Stimulated activated CD4-positive, alpha-beta T cell treated with anti-CD3 and anti-CD28 coated beads, Interleukin-2, amount 100 ng/mL, for 4 hours (primary cell): ENCODE measurements at places on chromosomes 5 and 9.

- DNase-seq, result no peak
Observed at GRCh38 chr9:83642793-83643192, 19.9 kb downstream of the IDNK start.

GRCh38 chr9:90840696-90841095 is 39.1 kb downstream of the SYK start:
- DNase-seq, result no peak

DNA sequence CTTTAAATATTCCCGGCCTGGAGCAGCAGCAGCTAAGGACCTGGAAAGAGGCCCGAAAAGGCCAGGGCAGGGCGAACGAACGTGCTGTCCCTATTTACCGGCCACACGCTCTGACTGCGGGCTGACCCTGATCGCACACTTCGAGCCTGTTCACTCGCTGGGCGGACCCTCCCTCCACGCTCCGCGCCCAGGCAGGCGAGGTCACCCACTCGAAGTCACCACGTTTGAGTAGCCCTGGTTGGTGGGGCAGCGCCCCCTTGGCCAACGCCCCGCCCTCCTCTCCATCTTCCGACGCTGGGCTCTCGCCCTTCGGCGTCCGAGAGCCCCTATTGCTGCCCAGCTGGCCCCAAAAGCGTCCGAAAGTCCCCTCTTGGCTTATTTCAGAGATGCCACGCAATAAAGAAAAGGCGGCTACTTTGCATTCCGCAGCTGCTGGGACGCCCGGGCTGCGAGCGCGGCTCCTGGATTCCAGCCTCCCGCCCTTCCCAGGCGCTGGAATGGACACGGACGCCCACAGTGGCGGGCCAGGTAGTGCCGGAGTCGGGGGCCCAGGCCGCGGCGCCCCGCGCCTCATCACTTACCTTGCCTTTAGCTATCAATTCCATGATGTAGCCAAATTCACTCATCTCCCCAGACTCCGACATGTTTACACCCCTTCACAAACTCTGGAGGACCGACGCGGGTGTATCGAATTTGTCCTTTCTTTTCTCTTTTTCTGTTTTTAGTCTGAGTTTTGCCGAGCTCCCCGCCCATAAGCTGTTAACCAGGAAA is 9.9 kb upstream of the TRIM36 start:
- DNase-seq, result no peak

GRCh38 chr5:172861461-172861860 is 27.4 kb downstream of the ERGIC1 start:
- no peak for DNase-seq

DNA sequence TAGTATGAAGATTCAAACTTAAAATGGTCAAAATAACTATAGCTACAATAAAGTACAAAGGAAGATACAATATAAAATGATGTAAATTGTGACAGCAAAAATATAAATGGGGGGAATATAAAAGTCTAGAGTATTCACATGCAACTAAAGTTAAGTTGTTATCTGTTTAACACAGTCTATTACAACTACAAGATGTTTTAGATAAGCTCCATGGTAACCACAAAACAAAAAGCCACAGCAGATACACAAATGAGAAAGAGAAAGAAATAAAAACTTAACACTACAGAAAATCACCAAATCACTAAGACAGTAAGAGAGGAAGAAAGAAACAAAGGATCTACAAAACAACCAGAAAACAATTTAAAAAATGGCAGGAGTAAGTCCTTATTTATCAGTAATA is 17.0 kb upstream of the SH3TC2 start:
- DNase-seq, result no peak

DNA sequence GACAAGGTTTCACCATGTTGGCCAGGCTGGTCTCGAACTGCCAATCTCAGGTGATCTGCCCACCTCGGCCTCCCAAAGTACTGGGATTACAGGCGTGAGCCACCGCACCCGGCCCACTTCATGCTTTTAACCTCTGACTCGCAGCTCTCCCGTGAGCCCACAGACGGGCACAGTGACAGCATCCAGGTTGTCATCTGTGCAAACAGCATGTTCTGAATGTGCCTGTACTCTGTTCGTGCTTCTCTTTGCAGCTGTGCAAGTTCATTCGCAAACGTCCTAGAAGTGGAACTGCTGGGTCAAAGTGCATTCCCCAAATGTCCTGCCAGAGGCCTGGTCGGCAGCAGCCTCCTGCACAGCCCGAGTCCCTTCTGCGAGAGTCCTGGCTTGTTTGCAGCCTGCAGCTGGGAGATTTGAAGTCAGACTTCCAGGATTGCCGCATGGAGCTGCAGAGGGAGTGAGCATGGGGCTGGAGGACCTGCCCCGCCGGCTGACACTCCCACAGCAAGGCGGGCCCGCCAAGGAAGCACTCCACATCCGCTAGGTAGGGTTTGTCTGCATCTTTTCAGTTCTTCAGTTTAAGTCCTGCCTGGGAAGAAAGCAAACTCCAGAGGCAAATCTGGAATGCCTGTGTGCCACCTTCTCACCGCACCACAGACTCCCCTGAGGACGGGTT is 3.4 kb downstream of the BRD3OS start:
- DNase-seq, result no peak

DNA sequence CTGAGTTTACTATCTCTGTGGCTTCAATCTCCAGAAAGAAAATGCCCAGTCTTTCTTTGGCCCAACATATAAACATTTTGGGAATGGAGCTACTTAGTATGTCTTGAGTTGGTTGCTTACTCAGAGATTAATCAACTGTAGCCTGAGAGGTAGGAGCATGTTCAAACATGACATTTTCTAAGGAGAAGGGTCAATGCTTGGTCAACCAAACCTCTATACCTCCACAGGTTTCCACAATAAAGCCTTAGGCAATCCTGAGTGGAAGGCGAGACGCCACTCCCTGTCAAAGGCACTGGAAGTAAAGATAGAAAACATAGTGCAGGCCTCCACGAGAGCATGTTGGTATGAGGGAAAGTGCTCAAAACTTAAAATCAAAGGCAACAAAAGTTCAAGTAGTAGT is 411.4 kb downstream of the KCTD16 start:
- DNase-seq, result no peak

- DNase-seq, result no peak
Observed at GRCh38 chr9:9560382-9561035, 1052.3 kb downstream of the PTPRD start.

DNA sequence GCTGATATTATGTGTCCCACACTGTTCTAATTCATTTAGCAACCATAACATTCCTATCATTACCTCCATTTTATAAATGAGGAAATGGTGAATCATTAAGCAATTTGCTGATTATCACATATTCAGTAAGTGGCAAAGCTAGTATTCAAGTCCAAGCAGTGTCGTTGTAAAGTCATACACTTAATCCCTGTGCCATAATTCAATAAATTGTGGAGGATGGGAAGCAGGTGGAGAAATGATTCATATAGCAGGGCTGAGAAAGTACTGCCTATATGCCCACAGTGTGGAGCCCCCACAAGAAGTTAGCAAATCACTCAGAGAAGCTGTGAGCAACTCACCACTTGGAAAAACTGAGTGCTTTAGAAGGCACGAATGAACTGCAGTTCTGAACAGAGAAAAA is 691.0 kb downstream of the PTPRD start:
- DNase-seq, result no peak

- no peak for DNase-seq
Observed at GRCh38 chr9:123358181-123358905, 2.3 kb downstream of the CRB2 start.

- DNase-seq, result no peak
Observed at GRCh38 chr5:170143091-170143490, 37.4 kb downstream of the FOXI1 start.

GRCh38 chr9:76655971-76656370 is 108.3 kb upstream of the PCA3 start:
- no peak for DNase-seq

DNA sequence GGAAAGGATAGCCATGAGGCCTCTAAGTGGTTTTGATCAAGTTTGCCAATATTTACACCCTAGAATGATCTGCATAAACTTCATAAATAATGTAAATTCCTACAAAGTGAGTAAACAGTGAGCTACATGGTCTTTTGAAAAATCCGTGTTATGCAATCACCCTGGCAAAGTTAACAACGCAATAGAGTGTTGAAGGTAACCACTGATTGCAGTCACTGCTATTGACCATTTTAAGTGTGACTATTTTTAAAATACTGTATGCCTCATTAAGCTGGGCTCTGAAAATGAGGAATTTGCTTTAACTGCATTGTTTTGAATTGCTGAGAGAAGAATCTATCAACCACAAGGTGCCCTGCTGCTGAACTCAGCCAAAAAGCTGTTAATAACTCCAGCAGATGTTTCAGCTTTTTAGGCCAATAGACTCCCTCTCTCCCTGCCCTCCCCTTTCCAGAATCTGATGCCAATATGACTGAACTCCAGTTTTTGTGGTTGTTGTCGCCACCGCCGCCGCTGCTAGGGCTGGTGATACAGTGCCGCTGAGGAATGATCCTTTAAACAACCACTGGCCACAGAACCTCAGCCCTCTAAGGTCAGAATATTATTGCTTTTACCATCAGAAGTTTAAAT is 35.3 kb upstream of the SMARCA2 start:
- no peak for DNase-seq

DNA sequence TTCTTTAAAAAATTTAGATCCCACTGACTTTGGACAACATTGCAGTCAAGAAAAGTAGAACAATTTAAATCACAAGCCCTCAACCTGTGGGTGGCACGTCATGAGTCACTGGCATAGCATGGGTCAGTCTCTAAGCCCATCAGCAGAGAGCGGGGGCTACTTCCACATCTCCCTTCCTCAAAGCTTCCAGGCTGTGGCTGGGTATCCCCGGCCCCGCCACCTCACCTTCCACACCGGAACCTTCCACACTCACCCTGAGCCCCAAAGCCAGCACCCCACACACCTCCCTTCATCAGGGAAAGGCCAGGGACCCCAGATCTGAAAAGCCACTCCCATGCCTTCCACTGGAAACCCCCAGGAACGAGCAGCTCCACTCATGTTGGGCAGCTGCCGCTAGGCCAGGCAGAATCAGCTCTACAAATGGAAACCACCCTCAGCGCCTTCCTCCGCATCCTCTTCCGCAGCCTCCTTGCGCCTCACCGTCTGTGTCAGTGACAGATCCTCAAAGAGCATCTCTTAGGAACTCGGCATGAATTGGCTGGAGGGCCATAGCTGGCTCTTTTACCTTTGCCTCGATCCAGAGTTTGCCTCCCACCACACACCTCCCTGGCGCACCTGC is 156.5 kb downstream of the ERCC6L2 start:
- no peak for DNase-seq

DNA sequence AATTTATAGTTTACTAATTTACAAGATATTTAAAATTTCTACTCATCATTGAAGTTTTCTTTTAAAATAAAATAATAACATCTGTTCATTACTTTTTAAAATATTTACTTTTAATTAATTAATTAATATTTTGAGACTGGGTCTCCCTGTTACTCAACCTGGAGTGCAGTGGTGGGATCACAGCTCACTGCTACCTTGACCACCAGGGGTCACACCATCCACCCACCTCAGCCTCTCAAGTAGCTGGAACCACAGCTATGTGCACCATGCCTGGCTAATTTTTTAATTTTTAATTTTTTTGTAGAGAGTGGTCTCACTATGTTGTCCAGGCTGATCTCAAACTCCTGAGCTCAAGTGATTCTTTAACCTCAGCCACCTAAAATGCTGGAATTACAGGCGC is 1013.6 kb downstream of the CDH9 start:
- DNase-seq, result no peak

DNA sequence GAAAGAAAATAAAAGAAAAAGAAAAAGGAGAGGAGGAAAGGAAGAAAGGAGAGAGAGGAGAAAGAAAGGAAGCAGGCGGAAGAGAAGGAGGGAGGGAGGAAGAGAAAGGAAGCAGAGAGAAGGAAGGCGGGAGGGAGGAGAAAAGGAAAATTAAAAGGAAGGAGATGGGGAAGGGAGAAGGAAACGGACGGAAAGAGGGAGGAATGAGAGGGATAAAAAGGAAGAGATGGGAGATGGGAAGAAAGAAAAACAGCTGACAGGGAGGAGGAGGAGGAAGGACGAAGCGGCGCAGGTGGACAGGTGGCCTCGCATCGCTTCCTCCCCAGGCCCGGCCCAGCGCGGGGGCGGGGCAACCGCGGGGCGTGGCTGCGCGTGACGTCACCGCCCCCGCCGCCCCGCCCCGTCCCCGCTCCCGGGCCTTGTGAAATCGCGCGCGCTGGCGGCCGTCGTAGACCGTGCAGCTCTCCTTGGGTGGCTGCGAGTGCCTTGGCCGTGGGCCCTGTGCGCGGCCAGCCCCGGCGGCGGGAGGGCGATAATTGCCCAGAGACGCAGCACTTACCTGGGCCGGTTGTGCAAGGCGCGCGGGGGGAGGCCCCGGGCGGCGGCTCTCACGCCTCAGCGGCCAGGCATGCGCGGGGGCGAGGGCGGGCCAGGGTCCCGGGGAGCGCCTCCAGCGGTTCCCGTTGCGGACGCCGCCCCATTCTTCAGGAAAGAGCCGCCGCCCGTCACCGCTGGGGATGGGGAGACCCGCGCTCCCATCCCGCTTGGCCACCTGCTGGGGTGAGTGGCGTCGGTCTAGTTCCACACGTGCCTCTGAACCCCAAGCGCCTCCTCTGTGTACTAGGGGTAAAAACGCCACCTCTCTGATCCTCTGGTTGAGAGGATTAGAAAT is 49.6 kb upstream of the FOXE1 start:
- peak; percentile 61 for DNase-seq

DNA sequence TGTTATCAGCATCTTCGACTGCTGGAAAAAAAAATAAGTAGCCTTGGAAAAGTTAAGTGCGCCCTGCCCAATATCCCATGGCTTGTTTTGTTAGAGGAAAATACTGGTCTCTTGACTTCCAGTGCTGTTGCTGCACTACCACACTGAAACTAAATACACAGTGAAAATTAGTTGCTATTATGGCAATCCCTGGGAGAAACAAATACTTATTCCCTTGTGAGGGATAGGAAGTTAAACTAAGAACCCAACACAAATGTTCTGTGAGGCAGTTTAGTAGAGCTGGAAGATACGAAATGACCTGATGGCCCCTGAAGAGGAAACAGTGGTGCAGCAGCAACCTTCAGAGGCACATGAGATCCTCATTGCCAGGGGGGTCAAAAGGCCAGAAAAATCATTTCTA is 164.0 kb downstream of the ARL15 start:
- no peak for DNase-seq

DNA sequence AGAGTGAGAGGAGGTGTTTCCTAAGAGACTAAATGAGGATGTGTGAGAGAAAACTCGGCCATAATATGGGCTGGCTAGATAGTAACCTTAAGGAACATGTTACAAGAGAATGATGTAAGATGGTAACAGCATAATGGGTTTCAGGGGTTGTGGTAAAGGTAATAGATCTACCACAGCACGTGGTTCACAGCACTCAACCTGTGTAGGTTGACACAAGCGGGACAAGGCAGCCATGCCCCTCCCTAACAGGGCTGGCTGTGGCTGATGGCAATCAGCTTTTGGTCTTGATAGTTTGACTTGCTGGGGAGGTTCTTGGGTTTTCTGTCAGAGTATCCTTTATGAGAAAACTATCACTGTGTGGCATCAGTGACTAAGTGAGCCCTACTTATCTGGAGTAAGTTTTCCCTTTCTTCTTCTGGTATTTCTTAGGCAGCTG is 138.6 kb downstream of the TRIO start:
- no peak for DNase-seq

DNA sequence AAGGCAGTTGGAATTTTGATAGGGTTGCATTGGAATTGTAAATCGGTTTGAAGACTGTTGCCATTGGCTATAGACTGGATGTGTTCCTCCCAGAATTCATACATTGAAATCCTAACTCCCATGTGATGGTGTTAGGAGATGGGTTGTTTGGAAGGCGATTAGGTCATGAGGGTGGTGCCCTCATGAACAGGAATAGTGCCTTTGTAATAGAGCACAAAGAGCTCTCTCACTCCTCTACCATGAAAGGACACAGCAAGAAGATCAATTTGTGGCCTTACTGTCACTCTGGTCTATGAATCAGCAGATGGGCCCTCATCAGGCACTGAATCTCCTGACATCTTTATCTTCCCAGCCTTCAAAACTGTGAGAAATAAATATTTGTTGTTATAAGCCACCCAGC is 133.2 kb downstream of the PARP8 start:
- no peak for DNase-seq
